ENCODE measurements at places on chromosomes 3 and 15. TPM values are rescaled to one million over a fixed set of nuclear protein-coding genes. Genes with fewer than 3 reads are reported as not detected.

The CCDC54 gene
- total RNA-seq: not detected

The TMEM115 gene
- total RNA-seq: 43.2 TPM

The ATP2B2 gene
- not detected for total RNA-seq

The IMPG2 gene
- 0.76 TPM for total RNA-seq

The KIF23 gene
- 64.7 TPM for total RNA-seq

The RFTN1 gene
- total RNA-seq: 45.1 TPM

The SYNPR gene
- total RNA-seq: not detected

The EPHB1 gene
- total RNA-seq: 2.5 TPM

The TP53BP1 gene
- total RNA-seq: 60.2 TPM

The GOLGA6L24 gene
- total RNA-seq: not detected

The NANOGP8 gene
- not detected for total RNA-seq

The TMC3 gene
- not detected for total RNA-seq

The PRSS50 gene
- not detected for total RNA-seq

The GPR171 gene
- not detected for total RNA-seq

The SPATA12 gene
- 0.14 TPM for total RNA-seq

The GXYLT2 gene
- total RNA-seq: 0.24 TPM

The CGNL1 gene
- 27.1 TPM for total RNA-seq

The BTLA gene
- not detected for total RNA-seq

The PTPRG gene
- total RNA-seq: 37.5 TPM

The A4GNT gene
- total RNA-seq: not detected

The COLQ gene
- 2.3 TPM for total RNA-seq

The MELTF gene
- 2.3 TPM for total RNA-seq

The FHIT gene
- total RNA-seq: 2.2 TPM

The SH2D7 gene
- total RNA-seq: not detected

The IP6K1 gene
- total RNA-seq: 60.8 TPM

The ARPP21 gene
- not detected for total RNA-seq

The ACKR2 gene
- not detected for total RNA-seq

The RTP3 gene
- not detected for total RNA-seq

The CACNA2D3 gene
- total RNA-seq: not detected

The COL8A1 gene
- 358 TPM for total RNA-seq

The SNRPA1 gene
- 80.8 TPM for total RNA-seq

The TLR9 gene
- total RNA-seq: not detected

The SOX14 gene
- not detected for total RNA-seq

The MAGI1 gene
- total RNA-seq: 47.7 TPM

The BRK1 gene
- 123 TPM for total RNA-seq

The DHX30 gene
- 86.9 TPM for total RNA-seq

The SCAANT1 gene
- not detected for total RNA-seq
